ENCODE measurements at places on chromosomes 11 and 22. TPM values are rescaled to one million over a fixed set of nuclear protein-coding genes. Genes with fewer than 3 reads are reported as not detected.

The SLC22A8 gene
- total RNA-seq, result not detected

The MFRP gene
- total RNA-seq, result not detected

The OR8A1 gene
- not detected for total RNA-seq

The BDNF gene
- 16.7 TPM for total RNA-seq

The RIMBP3B gene
- total RNA-seq, result under 0.01 TPM

The LMO1 gene
- not detected for total RNA-seq

The FAM180B gene
- total RNA-seq, result not detected

The PRODH gene
- total RNA-seq, result not detected

The AIFM3 gene
- 1.3 TPM for total RNA-seq
